Foreskin melanocyte (primary cell): ENCODE measurements at places on chromosomes 7 and 10.

DNA sequence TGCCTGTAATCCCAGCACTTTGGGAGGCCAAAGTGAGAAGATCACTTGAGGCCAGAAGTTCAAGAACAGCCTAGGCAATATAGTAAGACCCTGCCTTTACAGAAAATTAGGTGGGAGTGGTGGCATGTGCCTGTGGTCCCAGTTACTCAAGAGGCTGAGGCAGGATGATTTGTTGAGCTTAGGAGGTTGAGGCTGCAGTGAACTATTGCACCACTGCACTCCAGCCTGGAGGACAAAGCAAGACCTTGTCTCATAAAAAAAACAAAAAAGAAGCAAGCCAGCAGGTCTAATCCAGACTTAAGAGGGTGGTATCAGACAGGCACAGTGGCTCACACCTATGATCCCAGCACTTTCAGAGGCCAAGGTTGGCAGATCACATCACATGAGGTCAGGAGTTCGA is 24.5 kb upstream of the KCTD7 start:
- DNase-seq = no peak

- no peak for DNase-seq
Observed at GRCh38 chr10:72540193-72540807, 85.6 kb downstream of the MICU1 start.

DNA sequence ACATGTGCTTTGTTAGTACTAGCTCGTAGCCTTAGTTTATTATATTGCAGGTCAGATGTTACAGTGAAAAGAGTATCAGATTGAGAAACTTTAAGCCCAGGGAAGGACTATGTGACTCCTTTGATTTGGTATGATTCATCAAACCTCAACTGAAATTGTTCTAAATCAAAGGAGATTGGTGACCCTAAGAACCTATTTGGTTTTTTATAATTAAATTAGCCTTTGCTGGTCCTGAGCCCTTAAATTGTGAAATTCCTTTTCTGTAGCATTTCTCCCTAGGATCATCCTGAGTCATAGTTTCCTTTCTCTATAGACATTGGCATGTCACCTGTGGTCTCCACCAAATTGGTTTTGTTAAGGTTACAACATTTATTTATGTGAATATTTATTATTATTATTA is 89.7 kb downstream of the POLR1F start:
- no peak for DNase-seq

GRCh38 chr10:131252567-131253276 is 58.8 kb downstream of the TCERG1L start:
- DNase-seq = no peak
